NCI-H1105 (cell line): ENCODE measurements at places on chromosomes 4 and X.

GRCh38 chr4:57094832-57095223 is 15.4 kb downstream of the IGFBP7 start:
- DNase-seq = no peak

- no peak for DNase-seq
These were observed 98.9 kb upstream of the PDLIM3 start for GRCh38 chr4:185634066-185634652.

GRCh38 chr4:87589531-87589930 is 18.8 kb upstream of the DSPP start:
- no peak for DNase-seq

DNA sequence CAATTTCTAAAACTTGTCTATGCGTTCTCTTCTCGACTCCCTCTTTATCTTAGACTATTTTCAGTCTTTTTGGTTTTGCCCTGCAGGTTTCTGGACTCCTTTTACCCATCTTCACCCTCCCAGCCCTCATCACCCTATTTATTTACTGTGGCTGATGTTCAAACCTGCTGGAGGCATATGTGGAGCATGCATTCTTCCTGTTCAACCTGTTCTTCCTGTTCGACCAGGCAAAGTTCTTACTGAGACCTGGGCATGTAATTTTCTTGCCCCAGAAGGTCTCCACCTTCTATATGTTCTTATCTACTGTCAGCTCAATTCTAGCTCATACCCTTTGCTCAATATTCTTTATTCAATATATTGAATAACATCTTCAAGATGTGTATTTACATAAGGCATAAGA is 69.4 kb upstream of the AGA start:
- DNase-seq = no peak

DNA sequence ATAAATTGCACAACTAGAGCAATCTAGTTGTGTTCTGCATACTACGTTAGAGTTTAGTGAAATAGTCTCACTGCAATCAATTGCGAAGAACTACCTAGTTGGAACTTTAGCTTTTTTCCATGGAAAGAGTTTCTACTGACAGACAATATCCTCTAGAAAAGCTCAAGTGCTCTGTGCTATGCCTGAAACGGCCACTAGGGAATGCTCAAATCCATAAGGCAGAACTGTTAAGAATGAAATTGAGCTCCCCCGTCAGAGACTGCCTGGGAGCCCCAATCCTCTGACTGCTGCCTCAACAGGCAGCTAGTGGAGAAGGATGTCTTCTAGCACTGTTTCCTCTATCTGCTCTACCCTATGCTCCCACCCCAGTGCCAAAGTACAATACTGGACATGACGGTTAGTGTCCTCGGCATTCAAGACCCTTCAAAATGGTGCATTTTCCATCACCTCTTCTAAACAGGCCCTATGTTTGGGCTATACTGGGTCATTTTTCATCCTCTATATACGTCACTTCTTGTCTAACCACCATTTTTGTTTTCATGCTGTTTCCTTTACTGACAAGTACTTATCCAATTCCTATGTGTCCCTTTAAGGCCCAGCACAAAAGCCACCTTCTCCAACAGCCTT is 35.3 kb downstream of the FRMD7 start:
- no peak for DNase-seq

- DNase-seq = peak; percentile 12
These were observed 29.9 kb downstream of the C4orf51 start for GRCh38 chr4:145709843-145710242.

GRCh38 chrX:145729635-145730034 is 88.0 kb upstream of the SLITRK2 start:
- no peak for DNase-seq

DNA sequence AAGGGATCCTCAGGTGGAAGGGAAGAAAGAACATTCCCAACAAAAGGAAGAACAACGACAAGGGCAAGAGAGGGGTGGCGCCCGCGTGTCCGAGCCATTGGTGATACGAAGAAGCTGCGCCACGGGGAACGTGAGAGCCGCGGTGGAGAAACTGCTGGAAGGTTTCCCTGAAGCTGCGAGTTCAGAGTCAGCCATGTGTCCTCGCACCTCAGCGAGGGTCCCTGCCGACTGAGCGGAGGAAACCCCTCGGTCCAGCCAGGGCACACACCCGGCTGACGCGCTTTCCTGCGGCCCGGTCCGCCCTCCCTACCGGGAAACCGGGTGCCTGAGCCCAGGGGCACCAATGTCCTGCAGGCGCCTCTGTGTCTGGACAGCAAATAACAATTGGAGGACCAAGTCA is 18.0 kb downstream of the IRF2 start:
- no peak for DNase-seq

GRCh38 chr4:25427871-25428270 is 50.8 kb downstream of the ANAPC4 start:
- DNase-seq = no peak

DNA sequence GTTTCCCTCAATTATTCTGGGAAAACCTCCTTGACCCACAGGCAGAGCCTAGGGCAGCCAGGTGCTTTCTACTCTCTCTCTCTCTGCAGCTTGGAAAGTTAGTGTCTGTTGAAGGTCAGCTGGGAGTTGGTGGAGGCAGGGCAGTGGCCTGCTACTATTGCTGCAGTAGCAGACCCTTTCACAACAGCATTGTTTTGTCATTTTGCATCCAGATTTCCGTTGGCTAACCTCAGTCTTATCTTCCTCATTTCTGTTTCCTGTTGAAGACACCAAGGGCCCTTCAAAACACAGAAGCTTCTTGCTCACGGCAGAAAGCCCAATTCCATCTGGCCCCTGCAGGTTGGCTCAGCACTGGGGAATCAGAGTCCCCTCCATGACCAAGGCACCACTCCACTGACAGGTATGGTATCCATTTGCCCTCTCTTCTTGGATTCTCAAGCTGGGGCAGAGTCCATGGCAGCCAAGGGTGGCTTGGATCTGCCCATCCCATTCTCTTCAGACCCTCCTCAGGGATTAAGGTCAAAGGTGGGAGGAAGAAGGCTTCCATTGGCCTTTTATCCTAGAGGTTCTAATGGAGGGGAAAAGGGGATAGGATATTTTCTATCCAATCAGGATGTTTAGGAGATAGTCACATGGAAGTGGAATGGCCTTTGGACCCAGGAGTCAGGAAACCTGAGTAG is 24.6 kb downstream of the VSIG4 start:
- DNase-seq = no peak

- no peak for DNase-seq
These were observed 72.5 kb downstream of the DDIT4L start for GRCh38 chr4:100117750-100118149.

DNA sequence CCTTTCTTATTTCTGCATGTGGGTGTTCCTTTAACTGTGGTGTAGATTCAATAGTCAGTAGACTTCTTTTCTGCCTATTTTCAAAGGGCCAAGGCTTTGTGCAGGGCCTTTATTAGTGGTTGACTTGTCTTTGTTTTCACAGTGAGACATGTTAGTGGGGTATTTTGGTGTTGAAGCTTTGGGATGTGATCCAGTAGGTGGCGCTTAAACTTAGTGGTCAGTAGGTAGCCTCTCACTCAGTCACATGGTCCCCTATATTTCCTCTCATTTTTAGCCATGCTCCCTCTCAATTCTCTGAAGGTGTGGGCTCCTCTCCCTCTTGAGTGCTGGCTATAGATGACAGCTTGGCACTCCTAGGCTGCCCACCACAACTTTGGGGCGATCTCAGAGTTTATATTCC is 23.4 kb upstream of the SLC10A7 start:
- DNase-seq = no peak

- no peak for DNase-seq
These were observed 7.3 kb downstream of the TRIM75 start for GRCh38 chr4:165060938-165061337.

DNA sequence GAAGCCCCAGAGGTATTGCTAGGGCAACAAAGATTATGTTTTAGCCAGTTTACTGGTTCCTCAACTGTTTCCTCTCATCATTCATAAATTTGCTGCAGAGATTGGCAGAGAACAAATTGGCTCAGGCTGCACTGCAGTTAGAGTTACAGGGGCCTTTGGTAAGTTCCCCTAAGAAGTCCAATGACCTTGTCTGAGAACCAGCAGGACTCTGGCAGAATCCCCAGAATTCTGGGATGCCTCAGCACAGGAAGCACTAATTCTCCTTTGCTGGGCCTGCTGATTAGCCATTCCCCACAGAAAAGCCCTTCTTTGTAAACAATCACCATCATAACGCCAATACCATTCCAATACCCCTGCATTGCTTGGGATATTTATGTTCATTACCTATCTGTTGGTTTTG is 151.3 kb downstream of the USP46 start:
- DNase-seq = no peak

DNA sequence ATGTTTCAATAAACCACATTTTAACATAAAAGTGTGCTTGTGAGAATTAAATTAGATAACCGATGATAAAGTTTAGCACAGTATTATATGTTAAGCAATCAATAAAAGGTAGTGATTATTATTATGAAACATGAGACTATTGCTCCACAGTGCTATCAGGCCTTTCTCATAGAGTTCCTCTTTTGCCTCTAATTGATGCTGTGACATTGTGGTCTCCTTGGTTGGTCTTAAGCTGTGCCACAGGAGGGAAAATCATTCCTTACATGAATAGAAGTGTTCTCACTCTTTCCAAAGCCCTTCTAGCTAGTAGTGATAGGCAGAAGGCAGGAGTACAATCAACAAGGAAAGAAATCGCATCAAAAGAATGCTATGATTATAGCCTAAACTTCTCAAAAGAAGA is 9.2 kb upstream of the PDHA2 start:
- DNase-seq = no peak

DNA sequence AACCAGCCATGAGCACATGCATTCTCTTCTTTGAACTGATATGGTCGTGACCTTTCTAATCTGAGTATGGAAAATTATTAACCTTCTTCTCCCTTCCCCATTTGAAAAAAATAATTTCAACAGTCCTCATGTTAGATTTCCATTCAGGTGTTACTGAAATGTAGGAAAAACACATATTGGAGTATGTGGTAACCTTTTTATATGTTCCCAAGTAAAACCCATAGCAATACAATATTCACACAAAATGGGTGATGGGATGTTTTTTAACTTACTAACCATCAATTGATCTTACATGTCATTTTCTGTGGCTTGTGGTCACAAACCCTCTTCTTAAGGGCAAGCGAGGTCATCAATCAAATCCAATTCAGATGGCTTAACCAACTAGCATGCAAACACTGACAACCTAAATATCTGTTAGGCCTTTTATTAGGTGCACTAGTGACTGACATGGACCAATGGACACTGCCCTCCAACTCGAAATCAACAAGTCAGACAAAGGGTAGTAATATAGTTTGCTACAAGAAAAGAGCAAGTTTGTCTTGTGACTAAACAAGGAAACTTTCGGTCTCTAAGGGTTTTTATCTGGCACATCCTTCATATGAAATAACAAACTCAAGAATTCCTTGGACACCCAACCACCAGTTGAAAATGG is 74.3 kb downstream of the CAMK2D start:
- DNase-seq = no peak

DNA sequence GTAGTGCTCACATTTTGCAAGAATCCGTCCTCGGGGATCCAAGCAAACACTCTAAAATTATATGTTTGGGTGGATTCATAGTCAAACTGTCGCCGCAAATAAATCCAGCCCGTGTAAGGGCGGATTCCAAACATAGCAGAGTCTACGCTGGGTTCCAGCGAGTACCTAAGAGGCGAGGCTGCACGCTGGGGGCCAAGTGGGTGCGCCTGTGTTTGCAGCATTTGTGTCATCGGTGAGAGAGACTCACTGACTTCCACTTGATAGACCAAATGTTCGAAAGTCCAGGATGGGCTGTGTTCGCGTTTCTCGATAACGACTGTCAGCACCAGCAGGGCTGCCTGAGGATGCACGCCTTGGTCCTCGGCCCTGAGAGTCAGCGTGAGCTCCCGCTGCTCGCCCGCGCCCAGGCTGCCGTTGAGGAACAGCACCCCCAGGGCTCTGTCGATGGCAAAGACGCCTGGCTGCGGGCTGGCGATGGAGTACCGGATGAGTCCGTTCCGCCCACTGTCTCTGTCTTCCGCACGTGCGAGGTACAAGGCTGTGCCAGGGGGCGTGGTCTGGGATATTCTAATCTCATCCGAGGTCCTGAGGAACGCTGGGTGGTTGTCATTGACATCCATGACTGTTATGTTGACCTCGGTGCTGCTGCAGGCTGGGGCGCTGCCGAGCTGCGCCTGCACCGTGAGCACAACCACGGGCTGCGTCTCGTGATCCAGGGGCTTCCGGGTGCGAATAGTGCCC is 158.7 kb downstream of the DCHS2 start:
- DNase-seq = peak; percentile 18

- DNase-seq = no peak
These were observed 1076.4 kb upstream of the PABPC4L start for GRCh38 chr4:135277980-135278315.

- DNase-seq = no peak
These were observed 8.5 kb downstream of the UNC5C start for GRCh38 chr4:95540227-95540626.

DNA sequence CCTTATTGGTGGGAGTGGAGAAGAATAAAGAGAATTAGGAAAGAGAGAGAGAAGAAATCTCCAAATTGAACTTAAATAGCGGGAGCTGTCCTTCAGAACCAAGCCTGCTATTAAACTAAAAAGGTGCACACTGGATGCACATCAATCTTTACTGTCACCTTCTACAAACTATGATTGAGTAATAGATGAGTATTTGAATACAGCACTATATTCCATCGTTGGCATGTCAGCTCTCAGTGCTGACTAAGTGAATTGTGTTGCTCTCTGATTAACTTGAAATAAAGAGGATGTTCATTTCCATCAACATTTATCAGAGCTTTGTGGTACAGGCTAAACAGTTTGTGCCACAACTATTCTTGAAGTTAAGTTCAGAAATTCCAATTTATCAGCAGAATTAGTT is 143.7 kb upstream of the PABPC4L start:
- DNase-seq = no peak

DNA sequence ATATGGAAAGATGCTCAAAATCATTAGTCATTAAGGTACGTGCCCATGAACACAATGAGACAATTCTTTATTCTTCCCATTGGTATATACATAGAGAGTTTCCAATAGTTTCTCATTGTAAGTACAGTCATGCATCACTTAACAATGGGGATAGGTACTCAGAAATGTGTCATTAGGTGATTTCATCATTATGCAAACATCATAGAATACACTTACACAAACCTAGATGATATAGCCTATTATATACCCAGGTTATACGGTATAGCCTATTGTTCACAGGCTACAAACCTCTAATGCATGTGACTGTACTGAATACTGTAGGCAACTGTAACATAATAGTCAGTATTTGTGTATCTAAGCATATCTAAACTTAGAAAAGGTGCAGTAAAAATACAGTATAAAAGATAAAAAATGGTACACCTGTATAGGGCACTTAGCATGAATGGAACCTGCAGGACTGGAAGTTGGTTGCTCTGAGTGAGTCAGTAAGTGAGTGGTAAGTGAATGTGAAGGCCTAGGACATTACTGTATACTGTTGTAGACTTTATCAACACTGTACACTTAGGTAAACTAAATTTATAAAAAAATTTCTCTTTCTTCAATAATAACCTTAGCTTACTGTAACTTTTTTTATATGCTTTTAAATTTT is 49.6 kb downstream of the KLHL13 start:
- no peak for DNase-seq

DNA sequence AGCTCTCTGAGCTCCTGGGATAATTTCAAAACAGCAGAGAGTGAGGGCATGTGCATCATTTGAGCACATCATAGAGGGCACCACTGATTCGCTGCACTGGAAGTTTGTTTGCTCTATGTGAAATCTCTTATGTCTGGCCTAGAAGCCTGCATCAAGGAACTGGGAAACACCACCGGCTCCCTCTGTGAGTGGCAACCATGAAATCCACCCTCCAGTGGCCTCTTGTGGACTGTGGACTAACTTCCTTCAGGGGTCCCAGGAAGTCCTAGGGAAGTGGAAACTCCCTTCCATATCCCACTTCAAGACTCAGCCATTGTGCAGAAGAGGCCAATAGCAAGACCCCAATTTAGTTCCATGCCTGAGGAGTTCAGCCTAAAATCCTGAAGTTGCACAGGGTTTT is 48.0 kb upstream of the IGFBP7 start:
- no peak for DNase-seq
